Thoracic aorta (tissue), 2 donors: ENCODE measurements at places on chromosomes 12 and 14.

DNA sequence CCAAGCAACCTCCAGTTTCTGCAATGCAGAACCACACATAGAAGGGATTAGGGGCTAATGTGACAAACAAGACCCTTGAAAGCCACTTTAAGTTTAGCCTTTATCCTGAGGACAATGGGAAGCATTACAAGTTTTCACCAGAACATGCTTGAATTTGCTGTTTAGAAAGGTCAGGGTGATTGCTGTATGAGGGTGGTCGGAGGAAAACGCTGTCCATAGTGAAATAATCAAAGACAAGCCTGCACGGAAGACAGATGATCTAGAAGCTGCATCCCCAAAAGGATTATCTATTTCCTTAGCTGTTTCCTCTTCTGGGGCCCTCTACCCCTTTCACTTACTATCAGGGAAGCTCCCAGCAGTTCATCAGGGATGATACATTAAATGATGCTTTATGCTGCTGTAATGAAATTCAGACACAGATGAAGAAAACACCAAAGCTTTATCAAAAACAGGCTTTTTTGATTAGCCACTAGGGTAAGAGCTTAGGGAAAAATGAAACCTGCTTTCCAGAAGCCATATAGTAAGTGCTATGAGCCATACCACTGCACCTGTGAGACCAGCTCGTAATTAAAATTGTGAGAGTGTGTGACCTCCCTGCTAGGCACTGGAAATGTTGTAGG is 6.5 kb downstream of the HAL start:
- H3K4me3 ChIP-seq = no peak overlapping the region
- no peaks in the 10 kb centered on the region for H3K27me3 ChIP-seq
- no peak overlapping the region for H3K27ac ChIP-seq
- no peaks in the 10 kb centered on the region for H3K4me1 ChIP-seq
- no peaks in the 10 kb centered on the region for H3K36me3 ChIP-seq

GRCh38 chr14:75401361-75401760 is 26.5 kb upstream of the JDP2 start:
- peaks cover 26% of the 10 kb centered on the region for H3K4me1 ChIP-seq
- H3K27ac ChIP-seq = peak overlapping the region; percentile 62
- no peaks in the 10 kb centered on the region for H3K36me3 ChIP-seq
- no peaks in the 10 kb centered on the region for H3K27me3 ChIP-seq

- no peaks in the 10 kb centered on the region for H3K4me1 ChIP-seq
- H3K4me3 ChIP-seq = no peak overlapping the region
- no peaks in the 10 kb centered on the region for H3K36me3 ChIP-seq
Observed at GRCh38 chr14:29102996-29103395, 336.4 kb downstream of the FOXG1 start.

DNA sequence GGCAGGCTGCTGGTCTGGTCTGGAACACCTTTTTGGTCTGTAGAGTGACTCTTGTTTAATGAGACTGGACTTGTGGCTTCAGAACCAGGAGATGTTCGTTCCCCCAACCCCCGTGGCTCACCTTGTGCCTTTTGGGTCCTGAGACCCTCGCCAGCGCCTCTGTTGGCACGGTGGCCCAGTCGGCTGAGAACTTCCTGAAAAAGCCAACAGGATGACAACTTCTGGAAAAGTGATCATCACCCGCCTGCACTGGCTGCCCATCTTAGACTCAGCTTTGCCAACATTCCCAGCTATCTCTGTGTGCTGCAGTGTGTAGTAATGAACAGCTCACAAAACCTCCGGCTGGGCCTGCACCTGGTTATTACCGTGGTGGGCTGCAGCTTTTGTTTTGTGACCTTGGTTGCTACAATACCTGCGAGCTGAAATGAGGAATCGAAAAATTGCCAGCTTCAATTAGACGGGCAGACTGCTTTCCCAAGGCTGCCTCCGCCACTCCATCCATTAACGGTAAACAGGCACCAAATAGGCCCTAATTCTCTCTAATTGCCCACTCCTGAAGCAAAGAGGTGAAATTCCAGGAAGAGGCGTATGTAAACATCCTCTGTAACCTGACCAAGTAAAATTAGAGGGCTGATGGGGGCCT is 16.0 kb downstream of the MEG3 start:
- no peak overlapping the region for H3K27ac ChIP-seq
- no peaks in the 10 kb centered on the region for H3K4me1 ChIP-seq
- no peaks in the 10 kb centered on the region for H3K27me3 ChIP-seq
- no peak for DNase-seq
- no peak overlapping the region for H3K4me3 ChIP-seq
- no peaks in the 10 kb centered on the region for H3K36me3 ChIP-seq

GRCh38 chr12:53115891-53116648 is 12.8 kb downstream of the SOAT2 start:
- peak overlapping the region; percentile 92 for H3K27ac ChIP-seq
- DNase-seq = no peak
- H3K4me3 ChIP-seq = no peak overlapping the region
- no peaks in the 10 kb centered on the region for H3K36me3 ChIP-seq

GRCh38 chr12:96121271-96121711 is 72.9 kb upstream of the ELK3 start:
- H3K27ac ChIP-seq = no peak overlapping the region
- no peaks in the 10 kb centered on the region for H3K27me3 ChIP-seq
- H3K4me1 ChIP-seq = no peaks in the 10 kb centered on the region
- no peak overlapping the region for H3K4me3 ChIP-seq
- H3K36me3 ChIP-seq = no peaks in the 10 kb centered on the region

GRCh38 chr12:68069275-68069674 is 80.0 kb downstream of the IFNG-AS1 start:
- no peaks in the 10 kb centered on the region for H3K4me1 ChIP-seq
- no peaks in the 10 kb centered on the region for H3K36me3 ChIP-seq
- H3K27ac ChIP-seq = no peak overlapping the region
- H3K4me3 ChIP-seq = no peak overlapping the region
- no peaks in the 10 kb centered on the region for H3K27me3 ChIP-seq
- no peak for DNase-seq

GRCh38 chr12:111993292-111994150 is 19.4 kb downstream of the TMEM116 start:
- DNase-seq = no peak
- H3K4me3 ChIP-seq = peak overlapping the region; percentile 32
- no peaks in the 10 kb centered on the region for H3K27me3 ChIP-seq
- H3K27ac ChIP-seq = no peak overlapping the region

- DNase-seq = no peak
- H3K27me3 ChIP-seq = no peaks in the 10 kb centered on the region
- no peaks in the 10 kb centered on the region for H3K36me3 ChIP-seq
- H3K4me3 ChIP-seq = no peak overlapping the region
- H3K27ac ChIP-seq = no peak overlapping the region
Observed at GRCh38 chr14:60707858-60708257, 16.3 kb downstream of the SIX4 start.
